Neuronal stem cell (in vitro differentiated cells): ENCODE measurements at places on chromosomes 6 and 20.

DNA sequence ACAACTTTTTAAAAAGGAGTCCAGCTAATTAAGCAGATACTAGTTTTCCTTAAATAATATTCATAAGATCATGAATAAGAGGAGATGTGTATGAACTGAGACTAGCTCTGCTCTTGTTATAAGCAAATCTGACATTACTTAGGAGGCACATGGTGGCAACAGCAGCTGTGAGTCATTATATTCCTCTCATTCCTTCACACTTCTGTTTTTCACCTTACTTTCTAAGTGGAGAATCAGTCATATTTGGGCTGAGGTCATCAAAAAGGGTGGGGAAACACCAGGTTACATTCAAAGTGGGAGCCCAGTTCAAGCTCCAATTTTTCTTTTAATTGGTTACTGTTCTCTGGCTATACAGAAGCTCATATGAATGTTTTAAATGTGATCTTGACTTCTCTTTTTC is 6.0 kb upstream of the RIPPLY2 start:
- DNase-seq = no peak

DNA sequence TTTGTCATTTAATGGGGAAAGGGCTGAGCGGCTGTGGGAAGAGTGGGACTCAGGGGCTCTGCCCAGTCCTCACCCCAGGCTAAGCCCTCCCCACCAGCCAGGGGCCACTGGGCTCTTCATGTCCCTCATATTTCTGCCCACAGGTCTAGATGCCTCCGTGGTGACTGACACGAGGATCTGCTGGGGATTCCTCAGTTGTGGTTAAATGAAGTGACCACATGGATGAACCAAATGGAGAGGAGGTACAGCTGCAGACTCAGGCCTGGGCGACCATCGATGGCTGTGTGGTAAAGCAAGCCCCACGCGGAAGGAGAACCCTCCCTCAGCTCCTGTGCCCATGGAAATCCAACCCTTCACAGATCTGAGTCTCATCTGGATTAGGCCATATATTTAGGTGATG is 29.4 kb downstream of the RAET1L start:
- DNase-seq = no peak

GRCh38 chr20:3828798-3829197 is 8.5 kb downstream of the AP5S1 start:
- DNase-seq = no peak

DNA sequence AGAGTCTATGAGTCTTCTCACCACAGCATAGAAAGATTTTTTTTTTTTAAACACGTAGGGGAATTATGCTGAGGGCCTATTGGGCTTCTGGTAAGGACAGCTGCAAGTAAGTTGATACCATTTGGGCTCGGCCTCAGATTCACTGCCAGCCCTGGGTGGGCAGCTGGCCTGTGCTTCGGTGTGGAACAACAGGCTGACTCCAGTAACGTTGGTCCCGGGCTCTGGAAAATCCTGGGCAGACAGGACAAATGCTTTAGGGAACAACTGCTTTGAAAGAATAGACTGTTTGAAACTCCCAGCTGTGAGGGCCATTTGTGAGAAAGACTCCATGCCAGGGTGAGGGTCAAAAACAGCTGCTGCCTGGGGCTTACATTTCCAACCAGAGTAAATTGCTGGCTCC is 366.5 kb downstream of the QKI start:
- DNase-seq = peak; percentile 15

DNA sequence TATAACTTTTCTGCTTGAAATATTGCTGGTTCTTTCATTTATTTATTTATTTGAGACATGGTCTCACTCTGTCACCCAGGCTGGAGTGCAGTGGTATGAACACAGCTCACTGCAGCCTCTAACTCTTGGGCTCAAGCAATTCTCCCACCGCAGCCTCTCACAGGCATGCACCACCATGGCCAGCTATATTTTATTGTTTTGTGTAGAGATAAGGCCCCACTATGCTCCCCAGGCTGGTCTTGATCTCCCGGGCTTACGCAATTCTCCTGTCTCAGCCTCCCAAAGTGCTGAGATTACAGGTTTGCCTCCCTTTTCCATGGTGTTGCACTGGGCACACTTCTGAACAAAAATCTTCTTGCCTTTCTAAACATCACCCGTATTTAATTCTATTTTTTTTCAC is 39.1 kb upstream of the RNGTT start:
- DNase-seq = no peak

GRCh38 chr6:47165918-47166317 is 123.8 kb upstream of the ADGRF1 start:
- no peak for DNase-seq

- no peak for DNase-seq
Measured at GRCh38 chr20:22846863-22847262, 188.2 kb upstream of the SSTR4 start.

- DNase-seq = peak; percentile 81
Measured at GRCh38 chr20:1313236-1313964, 15.5 kb downstream of the SDCBP2 start.

GRCh38 chr6:75556240-75556639 is 45.4 kb upstream of the SENP6 start:
- no peak for DNase-seq

GRCh38 chr6:81589465-81590313 is 162.8 kb downstream of the TENT5A start:
- DNase-seq = no peak

GRCh38 chr6:29486577-29486976 is 1.2 kb downstream of the MAS1L start:
- no peak for DNase-seq

- DNase-seq = peak; percentile 71
Measured at GRCh38 chr20:37726971-37727956, 33.4 kb downstream of the CTNNBL1 start.

- no peak for DNase-seq
Measured at GRCh38 chr6:167420177-167420576, 95.3 kb downstream of the TTLL2 start.

GRCh38 chr6:42040856-42041480 is 9.4 kb upstream of the TAF8 start:
- no peak for DNase-seq

DNA sequence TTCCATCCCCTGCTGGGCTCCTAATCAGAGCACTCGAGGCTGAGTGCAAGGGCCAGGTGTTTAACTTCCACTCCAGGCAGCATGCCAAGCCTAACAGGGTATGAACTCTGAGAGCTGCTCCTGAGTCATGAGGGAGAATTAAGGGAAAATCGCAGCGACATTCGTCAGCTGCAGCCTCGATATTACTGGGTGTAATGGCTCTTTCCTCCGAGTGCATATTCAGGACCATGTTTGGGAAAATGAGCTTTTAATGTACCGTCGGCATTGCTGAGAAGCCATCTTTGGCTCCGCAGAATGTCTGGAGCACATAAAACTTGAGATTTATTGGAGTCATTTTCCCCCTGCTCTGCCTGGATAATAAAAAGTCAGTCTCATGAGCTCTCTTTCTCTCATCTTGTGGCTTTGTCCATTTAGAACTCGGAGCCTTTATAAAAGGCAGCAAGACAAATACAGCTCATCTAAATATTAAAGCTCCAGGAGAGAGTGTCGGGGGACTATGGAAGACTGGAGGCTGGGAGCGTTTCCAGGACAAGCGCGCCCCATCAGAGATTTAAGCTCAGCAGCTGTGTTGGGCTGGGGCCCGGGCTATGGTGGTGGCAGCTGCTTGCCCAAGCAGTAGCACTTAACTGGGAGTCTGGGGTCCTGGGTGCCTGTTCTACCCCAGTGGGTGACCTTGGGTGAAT is 103.7 kb downstream of the TOX2 start:
- no peak for DNase-seq

GRCh38 chr20:35145141-35145564 is 2.0 kb downstream of the EDEM2 start:
- DNase-seq = no peak

DNA sequence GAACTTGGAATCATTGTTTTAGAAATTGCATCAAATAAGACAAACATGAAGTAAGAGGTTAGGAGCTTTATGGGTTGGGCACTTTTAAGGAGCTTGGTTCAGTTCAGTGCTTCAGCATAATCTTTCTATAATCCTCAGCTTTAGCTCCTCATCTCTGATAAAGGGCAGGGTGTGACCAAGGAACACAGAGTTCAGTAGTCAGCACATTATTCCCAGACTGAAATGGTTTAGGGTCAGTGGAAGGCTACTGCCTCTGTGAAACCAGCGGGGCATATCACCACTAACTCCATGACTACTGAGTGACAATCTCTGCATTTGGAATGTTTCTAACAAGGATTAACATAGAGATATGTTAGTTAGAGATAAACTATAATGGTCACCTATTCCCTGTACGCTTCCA is 36.9 kb downstream of the CRYBG1 start:
- DNase-seq = no peak

- no peak for DNase-seq
Measured at GRCh38 chr20:57840504-57841296, 130.9 kb upstream of the PMEPA1 start.

DNA sequence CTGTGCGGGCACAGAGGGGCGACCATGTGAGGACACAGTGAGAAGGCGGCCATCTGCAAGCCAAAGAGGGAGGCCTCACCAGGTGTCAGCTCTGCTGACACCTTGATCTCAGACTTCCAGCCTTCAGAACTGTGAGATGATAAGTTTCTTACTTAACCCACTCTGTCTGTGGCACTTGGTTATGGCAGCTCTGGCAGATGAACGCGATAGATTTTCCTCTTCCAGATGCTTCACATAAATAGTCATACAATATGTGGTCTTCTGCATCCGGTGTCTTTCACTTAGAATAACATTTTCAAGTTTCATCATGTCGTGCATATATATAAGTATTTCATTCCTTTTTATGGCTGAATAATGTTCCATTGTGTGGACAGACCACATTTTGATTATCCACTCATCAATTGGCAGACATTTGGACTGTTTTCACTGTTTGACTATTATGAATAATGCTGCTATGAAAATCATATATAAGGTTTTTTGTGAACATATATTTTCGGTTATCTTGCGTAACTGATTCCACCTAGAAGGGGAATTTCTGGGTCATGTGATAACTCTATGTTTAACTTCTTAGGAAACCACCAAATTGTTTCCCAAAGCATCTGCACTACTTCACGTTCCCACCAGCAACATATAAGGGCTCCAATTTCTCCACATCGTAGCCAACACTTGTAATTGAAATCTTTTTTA is 30.2 kb downstream of the PRR18 start:
- DNase-seq = no peak

GRCh38 chr6:118528129-118528528 is 20.0 kb upstream of the PLN start:
- no peak for DNase-seq

- no peak for DNase-seq
Measured at GRCh38 chr20:36036688-36037087, 68.3 kb downstream of the CNBD2 start.

- DNase-seq = no peak
Measured at GRCh38 chr6:33787346-33787953, 1.5 kb downstream of the LEMD2 start.

GRCh38 chr6:36968266-36968977 is 13.9 kb downstream of the PI16 start:
- no peak for DNase-seq

GRCh38 chr6:103680116-103680515 is 1179.6 kb downstream of the HACE1 start:
- no peak for DNase-seq

- DNase-seq = no peak
Measured at GRCh38 chr6:22361576-22361975, 64.7 kb upstream of the PRL start.

- DNase-seq = peak; percentile 77
Measured at GRCh38 chr6:80338201-80338836, 231.8 kb downstream of the BCKDHB start.

GRCh38 chr20:47600967-47601547 is 99.4 kb downstream of the NCOA3 start:
- no peak for DNase-seq

DNA sequence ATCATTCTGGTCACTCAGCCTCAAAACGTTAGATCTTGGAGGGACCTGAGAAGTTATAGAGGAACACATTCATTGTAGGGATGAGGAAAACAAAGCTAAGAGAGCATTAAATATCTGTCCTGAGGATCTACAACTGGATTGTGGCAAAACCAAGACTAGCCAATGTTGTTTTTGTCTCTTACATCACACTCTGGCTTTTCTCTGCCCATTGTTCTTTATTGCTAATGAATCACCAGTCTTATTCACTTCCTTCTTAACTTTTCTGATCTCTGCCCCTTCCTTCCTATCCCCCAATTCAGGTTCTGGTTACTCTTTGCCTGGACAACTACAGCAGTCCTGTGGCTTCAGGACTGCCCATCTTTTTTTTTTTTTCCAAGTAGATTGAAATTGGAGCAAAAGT is 57.0 kb upstream of the PREP start:
- no peak for DNase-seq

DNA sequence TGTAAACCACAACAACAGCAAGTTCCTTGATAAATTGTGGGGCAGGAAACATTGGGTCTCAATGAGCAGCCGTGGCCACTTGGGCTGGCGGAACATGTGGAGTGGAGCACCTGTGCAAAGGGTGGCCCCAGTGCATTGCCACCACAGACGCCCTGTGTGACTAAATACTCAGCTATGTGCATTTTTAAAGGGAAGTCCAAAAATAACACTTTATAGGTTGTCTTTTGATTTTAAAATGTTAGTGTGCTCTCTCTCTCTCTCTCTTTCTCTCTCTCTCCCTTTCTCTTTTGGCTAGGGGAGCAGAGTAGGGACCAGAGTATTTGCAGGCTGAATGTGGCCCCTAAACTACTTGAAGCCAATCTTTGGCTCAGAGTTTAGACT is 236.3 kb downstream of the BCAS1 start:
- no peak for DNase-seq

- DNase-seq = no peak
Measured at GRCh38 chr20:22404419-22405170, 179.8 kb downstream of the FOXA2 start.

GRCh38 chr6:158854214-158855101 is 35.3 kb upstream of the EZR start:
- no peak for DNase-seq

DNA sequence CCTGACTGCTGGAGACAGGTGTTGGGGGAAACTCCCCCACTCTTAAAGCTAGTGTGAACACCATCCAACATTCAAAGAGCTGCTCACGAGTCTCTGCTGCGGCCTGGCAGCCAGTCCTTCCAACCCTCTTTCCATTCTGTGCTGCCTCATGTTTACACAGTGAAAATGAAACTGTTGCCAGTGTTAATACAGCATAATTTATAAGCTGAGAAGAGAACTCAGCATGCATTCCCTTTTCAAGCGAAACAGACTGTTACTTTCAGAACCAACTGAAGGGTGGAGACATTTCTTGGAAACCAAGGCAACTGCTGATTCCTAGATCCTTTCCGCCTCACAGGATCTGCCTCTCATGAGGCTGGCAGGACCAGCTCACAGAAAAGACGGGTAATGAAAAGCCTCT is 533.8 kb upstream of the ID4 start:
- DNase-seq = no peak

- no peak for DNase-seq
Measured at GRCh38 chr6:7136859-7137334, 29.1 kb downstream of the RREB1 start.
